ENCODE measurements at places on chromosomes 4 and X.

- DNase-seq = no peak
Measured at GRCh38 chr4:53582194-53582593, 9.1 kb downstream of the LNX1 start.

- no peak for DNase-seq
Measured at GRCh38 chr4:86221002-86221401, 138.9 kb downstream of the MAPK10 start.

DNA sequence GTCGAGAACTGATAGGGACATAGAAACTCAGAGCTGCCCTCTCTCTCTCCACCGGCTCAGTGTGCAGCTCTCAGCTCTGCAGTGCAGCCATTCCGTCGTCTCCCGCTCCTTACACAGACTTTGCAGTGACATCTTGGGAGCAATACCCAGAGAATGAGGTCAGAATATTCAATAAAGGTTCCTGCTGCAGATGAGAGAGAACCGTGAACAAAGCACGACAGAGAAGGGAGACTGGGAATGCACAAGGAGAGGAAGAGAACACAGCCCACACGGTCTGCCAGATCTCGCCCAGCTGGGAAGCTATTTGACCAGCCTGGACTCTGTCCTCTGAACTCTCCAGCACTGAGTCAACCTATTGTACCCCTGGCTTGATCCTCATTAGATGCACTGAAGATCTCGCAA is 118.0 kb upstream of the PPARGC1A start:
- no peak for DNase-seq

DNA sequence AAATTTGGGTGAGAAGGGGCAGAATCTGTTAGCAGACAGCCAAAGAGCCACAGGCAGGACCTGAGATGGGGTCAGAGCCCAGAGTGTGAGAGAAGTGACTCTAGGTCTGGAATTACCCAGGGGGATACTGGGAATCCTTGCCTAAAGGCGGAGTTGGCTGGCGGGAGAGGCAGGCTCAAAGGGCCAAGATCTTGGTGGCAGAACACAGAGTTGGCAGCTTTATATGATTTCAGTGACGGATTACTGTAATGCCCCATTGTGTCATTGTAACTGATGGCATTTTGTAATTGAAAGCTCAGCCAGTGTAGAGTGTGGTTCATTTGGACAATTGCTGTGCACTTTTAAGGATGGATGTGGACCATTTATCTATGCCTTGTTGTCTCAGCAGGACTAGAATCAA is 77.3 kb downstream of the SMIM20 start:
- no peak for DNase-seq

DNA sequence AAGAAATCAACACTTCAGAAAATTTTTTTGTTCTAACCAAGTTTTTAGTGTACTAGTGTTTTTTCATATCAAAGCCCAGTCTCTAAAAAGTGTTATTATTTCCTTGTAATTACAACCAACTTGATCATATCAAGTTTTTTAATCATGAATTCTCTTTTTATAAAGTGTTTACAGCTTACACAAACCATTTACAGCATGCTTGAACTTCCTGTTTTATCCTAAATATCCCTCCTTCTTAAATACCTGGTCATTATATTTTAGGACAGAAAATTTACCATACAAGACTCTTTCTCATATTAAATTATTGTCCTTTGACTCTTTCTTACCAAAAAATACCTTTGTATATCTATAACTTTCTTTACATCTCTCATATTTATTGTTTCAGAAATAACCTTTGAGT is 89.4 kb upstream of the NPY2R start:
- DNase-seq = no peak

- DNase-seq = no peak
Measured at GRCh38 chr4:7596918-7597606, 162.3 kb upstream of the PSAPL1 start.

- DNase-seq = peak; percentile 46
Measured at GRCh38 chr4:2803624-2804448, 11.0 kb downstream of the SH3BP2 start.

DNA sequence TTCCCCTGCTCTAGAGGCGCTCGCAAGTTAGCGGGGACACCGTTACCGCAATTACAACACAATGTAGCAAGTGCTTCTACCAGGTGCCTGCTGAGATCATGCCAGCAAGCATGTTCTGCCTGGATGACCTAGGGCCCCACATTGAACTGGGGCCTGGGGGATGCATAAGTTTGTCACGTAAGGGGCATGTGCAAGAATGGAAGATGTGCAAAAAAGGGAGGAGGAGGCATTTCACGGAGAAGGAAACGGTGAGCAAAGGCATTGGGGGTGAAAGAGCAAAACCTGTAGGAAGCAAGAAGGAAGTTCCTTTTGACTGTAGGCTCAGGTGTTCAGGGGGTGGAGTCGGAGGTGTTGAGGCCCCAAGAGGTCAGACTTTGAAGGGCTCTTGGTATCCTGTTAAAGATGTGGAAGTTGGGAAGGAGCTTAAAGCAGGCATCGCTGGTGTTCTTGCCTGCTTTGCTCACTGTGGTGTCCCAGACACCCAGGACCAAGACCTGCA is 602 bp upstream of the SCARB2 start:
- DNase-seq = no peak

- DNase-seq = no peak
Measured at GRCh38 chr4:123833171-123833643, 436.6 kb downstream of the SPRY1 start.

DNA sequence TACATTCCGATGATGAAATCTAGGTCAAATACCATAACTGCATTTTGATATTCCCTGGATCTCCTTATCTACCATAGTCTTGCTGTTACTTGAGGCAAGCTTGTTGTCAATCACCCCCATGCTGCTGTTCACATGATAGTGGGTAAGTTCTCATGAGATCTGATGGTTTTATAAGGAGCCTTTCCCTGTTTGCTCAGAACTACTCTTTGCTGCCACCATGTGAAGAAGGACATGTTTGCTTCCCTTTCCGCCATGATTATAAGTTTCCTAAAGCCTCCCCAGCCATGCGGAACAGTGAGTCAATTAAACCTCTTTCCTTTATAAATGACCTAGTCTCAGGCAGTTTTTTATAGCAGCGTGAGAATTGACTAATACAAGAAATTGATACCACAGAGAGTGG is 432.0 kb downstream of the GLUD2 start:
- DNase-seq = no peak

DNA sequence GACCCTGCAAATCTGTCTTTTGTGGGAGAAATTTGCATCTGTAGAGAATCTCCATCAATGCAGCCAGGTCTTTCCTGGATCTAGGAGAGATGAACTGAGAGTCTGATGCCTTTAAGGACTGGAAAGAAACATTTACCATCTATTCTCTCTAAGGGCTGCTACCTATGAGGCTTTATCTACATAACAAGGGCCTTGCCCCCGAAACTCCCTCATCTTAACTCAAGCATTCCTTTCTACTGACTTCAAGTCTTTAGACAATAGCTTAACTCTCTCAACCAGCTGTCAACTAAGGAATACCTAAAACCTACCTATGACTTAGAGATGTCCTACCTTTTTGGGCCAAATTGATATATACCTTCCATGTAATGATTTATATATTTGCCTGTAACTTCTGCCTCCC is 32.1 kb downstream of the MAGEB17 start:
- DNase-seq = no peak

GRCh38 chrX:39487166-39487968 is 610.4 kb downstream of the BCOR start:
- DNase-seq = no peak

GRCh38 chrX:8988446-8988845 is 45.5 kb downstream of the FAM9B start:
- peak; percentile 53 for DNase-seq

DNA sequence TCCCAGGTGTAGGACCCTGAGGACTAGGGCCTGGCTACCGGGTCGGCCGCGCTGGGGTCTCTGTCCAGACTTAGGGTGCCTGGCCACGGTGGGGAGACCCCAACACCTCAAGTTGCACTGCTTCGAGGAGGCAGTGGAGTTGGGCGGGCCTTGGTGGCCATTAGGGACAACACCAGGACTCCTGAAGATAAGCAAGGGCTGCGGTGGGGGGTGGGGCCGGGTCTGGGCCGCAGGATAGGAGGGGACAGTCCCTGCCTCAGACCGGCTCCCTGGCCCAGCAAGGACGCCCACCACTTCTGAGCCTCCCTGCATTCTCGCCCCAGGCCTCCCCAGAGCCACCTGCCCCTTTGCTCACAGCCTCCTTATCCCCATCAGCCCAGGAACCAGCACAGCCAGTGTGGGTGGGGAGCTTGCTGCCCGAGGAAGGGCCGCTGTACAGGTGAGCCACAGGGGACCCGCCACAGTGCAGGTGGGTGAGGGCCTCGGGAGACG is 5.5 kb upstream of the MXD4 start:
- DNase-seq = no peak

DNA sequence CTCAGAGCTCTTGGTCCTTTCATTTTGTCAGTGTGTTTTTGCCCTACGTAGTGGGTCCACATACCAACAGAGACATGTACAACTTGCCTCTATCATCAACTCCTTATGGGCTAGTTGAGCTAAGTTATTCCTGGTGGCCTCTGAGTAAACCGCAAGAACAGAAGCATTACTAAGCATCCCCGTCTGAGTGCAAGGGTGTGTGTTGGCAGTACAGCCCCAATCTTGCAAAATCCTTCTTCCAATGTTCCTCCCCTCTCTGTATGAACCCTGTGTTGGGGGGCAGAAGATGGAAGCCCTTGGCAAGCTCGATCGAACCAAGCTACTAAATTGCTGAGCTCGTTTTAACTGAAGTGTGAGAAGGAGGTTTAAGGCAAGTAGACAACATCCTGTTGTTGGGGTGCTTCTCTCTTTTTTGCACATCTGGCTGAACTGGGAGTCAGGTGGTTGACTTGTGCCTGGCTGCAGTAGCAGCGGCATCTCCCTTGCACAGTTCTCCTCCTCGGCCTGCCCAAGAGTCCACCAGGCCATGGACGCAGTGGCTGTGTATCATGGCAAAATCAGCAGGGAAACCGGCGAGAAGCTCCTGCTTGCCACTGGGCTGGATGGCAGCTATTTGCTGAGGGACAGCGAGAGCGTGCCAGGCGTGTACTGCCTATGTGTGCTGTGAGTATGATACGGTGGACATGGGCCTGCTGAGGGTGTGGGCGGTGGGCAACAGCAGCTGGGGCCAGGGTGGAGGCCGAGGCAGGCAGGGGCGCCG is at the start of gene SH2D1A:
Gene SH2D1A (plus strand): TSS at position 447 of the 760 bp plus-strand sequence. CDS start 80 bp downstream, at position 527.
- DNase-seq = no peak

DNA sequence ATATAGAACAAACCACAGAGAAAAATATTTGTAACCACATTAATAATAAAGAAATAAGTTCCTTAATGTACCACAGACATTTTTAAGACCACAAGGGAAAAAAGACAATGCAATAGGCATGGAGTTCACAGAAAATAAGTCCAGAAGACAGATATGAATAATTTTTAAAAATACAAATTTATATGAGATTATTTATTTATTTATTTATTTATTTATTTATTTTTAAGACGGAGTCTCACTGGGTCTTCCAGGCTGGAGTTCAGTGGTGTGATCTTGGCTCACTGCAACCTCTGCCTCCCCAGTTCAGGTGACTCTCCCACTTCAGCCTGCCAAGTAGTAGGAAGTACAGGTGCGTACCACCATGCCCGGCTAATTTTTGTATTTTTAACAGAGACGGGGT is 53.7 kb downstream of the THAP9 start:
- DNase-seq = peak; percentile 0

GRCh38 chrX:18886005-18886343 is 97.9 kb downstream of the PHKA2 start:
- no peak for DNase-seq

DNA sequence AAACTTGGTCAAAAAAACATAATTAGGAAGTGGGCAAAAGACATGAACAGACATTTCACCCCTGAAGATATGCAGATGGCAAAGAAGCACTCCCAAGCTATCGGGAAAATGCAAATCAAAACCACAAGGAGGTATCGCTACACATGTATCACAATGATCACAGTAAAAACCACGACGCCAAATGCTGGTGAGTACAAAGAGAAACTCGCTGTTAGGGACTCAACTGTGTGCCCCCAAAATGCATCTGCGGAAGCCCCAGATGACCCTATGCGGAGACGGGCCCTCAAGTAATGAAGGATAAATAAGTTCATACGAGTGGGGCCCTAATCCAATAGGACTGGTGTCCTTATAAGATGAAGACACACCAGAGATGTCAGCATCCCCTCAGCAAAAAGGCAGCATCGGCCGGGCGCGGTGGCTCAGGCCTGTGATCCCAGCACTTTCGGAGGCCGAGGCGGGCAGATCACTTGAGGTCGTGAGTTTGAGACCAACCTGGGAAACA is 10.2 kb downstream of the GAK start:
- DNase-seq = no peak

DNA sequence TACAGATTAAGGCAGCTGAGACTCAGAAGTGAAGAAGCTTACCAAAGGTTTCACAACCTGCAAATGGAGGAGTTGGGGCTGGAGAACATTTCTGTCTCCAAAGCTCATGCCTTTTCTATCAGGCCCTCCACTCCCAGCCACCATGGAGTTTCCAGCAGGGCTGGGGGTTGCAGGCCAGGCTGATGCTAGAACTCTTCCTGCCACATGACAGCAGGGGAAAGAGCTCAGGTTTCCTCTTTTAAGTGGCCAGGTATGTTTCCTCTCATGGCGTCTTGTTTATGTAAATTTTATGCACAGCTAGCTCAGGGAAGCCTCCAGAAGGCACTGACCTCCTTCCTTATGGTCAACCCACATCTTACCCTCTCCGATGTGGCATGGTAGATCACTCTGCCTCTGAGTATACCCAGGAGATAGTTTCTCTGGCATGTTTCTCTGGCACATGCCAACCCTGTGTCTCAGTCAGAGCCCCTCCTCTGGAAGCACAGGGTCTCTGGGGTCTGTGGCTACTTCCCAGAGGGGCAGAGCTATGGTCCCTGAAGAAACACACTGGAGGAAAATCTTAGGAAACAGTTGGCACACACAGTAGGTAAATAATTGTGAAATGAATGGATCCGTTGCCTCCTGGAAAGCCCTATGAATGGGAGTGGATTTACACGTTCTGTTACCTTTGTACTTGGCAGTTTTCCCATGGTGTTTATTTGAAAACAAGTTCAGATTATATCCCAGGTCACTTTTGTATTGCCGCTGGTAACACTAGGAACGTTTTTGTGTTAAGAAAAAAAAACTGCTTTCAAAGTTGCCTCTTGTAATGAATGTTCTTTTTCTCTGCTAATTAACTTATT is 28.9 kb downstream of the PDK3 start:
- no peak for DNase-seq

GRCh38 chr4:122884499-122884898 is 37.9 kb downstream of the NUDT6 start:
- no peak for DNase-seq

DNA sequence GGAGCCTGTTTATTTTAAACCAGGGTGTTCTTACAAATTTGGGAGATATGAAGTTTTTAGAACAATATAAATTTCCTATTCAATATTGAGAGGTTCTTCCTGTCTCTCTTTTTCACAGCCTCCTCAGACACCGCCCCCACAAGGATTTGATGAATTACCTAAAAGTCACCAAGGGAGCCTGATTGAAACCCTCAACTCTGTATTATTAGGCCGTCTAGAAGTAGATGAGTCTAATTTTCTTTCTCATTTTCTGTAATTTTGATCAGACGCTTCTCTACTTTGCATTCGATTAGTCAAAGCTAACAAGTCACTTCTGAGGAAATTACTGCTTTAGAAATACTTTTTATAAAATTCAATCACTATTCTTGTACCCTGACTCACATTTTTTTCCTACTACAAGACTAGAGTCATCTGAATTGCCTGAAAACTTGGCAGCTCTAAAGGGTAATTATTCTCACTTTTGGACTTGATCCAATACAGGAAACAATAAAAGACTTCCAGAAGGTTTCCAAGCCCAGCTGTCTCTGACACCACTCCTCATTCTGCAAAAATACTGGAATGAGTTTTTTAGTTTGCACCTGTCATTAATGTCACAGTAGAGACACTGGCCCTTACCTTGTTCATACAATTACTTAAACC is 111.2 kb downstream of the ELOVL6 start:
- DNase-seq = peak; percentile 78
